Germinal center (tissue), 1 donor: ENCODE measurements at places on chromosomes 6 and 20.

- DNase-seq, result no peak
Measured at GRCh38 chr6:157304899-157305663, 18.2 kb downstream of the TMEM242 start.

GRCh38 chr6:75800133-75800532, 51.1 kb downstream of the MYO6 start:
- DNase-seq, result no peak

- DNase-seq, result no peak
Measured at GRCh38 chr20:6081236-6081635, 27.4 kb upstream of the LRRN4 start.

DNA sequence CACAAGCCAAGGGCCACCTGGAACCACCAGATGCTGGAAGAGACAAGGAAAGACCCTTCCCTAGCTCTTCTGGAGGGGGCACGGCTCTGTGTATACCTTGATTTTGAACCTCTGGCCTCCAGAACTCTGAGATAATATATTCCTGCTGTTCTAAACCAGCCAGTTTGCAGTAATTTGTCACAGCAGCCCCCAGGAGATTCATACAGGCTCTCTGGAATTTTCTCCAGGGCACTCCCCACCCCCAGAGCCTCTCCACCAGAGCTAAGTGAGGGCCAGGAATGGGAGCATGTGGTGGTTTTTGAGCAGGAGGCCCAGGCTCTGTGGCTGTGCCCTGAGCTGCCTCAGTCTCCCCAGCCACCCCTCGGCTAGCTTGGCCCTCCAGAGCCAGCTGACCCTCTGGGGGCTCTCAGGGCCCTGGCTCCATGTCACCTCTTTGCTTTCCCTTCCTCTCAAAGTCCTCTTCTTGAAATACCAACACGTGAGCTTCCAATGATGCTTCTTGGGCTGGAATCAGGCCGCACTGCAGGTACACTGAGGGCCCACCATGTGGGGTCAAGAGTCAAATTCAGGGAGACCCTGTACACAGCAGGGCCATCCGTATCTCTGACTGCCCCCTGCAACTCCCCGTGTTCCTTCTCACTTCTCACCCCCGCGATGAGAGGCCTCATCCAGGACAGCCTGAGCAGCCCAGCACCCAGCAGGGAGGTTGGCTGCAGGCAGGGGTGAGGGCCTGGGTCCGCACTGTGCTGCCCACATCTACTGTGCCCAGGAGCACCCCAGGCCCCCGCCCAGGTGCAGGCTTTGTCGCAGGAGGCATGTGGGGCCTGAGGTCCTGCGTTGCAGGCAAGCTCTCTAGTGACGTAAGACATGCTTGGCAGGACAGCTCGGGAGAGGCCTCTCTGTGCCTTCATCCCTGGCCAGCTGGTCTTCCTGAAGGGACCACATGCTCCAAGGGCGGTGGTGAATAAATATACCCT, 155.5 kb downstream of the ANKRD60 start:
- DNase-seq, result no peak

- DNase-seq, result no peak
Measured at GRCh38 chr6:17965397-17965796, 22.0 kb downstream of the KIF13A start.

DNA sequence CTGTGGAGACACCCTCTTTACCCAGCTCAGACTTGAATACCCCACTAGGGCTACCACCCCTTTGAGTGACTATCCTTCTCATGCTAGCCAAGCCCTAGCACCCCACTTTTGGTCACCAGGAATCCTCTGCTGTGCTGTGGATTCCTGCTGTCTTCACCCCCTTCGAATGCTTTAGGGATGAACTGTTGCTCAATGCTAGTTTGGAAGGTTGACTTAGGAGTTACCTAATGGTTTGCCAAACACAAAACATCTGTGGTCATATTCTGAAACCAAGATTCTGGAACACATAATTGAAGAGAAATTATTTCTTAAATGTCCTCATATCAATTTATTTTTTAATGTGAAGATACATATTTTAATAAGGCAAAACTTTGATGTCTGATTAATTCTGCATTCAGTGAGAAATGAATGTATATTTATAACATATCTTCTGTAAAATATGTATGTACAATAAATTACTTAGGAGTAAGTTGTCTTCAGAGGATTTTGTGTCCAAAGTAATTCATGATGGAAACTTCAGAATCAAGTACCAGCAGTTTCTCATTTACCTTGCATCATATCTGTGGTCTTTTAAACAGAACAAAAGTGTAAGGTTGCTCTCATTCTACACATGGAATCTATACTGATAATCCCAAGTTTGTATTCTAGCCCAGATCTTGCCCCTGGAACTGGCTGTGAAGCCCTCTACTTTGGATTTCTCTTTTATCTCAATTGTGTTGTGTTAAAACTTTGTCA, 46.9 kb downstream of the TMEM200A start:
- no peak for DNase-seq

- no peak for DNase-seq
Measured at GRCh38 chr6:63565058-63565726, 7.1 kb upstream of the LOC128125822 start.

DNA sequence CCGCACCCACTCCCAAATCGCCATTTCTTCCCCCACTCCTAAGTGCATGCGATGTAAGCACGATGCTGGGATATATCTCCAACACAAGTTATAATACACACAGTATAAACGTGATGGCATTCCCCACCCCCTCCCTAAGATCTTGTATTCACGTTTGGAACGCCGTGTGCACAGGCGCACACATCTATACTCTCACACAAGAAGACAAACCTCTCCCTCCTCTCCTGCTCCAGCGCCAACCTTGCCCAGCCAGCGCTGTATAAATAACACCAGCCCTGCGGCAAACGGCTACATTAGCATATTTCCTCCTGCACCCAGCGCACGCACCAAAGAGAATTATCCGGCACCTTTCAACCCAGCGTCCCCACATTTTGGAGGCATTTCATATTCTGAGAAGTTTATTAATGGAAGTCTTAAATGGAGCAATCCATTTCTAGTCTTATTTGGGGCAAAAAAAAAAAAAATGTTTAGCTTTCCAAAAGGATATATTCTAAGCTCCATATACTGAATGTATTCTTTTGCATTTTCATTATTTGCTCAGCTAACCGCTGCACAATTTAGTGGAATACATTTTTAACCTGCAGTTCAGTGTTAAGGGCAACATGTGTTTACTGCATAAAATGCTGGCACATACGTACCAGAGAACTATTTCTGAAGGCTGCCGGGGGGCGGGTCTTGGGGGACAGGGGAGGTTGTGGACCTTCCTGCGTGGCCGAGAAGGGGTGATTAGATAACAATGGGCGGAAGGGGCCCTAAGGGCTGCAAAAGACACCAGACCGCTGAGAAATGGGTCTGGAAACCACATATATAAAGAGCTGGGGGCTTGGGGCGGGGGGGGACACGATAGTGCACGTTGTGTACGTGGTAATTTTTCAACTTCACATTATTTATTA, 1.1 kb upstream of the SLC22A23 start:
- no peak for DNase-seq

GRCh38 chr6:131641554-131641953, 4.5 kb downstream of the ENPP3 start:
- DNase-seq, result no peak

DNA sequence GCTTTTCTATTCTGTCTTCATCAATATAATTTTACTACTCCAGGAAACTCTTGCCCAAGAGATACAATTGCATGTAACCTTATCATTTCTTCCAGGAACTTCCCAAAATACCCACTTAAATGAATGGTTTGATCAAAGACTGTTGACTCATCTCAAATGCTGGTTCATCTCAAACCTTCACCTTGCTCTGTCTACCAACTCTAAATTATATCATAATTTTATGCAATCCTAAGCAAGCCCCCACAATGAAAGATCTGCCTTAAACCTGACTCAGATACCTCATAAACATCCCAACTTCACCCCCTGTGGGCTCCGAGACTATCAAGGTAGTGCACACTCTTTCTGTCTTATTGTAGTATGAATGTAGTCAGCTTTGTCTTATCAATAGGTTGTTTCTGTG, 65.5 kb upstream of the GCM1 start:
- DNase-seq, result no peak

DNA sequence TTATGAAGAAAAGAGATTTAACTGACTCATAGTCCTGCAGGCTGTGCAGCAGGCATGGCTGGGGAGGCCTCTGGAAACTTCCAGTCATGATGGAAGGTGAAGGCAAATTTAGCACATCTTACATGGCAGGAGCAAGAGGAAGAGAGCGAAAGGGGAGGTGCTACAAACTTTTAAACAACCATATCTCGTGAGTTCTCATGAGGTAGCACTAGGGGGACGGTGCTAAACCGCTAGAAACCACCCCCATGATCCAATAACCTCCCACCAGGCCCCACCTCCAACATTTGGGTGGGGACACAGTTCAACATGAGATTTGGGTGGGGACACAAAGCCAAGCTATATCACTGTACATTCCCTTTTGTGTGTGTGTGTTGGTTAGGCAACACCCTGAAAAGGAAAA, 209.9 kb downstream of the TMEM242 start:
- no peak for DNase-seq

GRCh38 chr6:108805611-108806167, 42.5 kb upstream of the ARMC2 start:
- DNase-seq, result peak; percentile 13

GRCh38 chr6:20845592-20845991, 311.3 kb downstream of the CDKAL1 start:
- no peak for DNase-seq

DNA sequence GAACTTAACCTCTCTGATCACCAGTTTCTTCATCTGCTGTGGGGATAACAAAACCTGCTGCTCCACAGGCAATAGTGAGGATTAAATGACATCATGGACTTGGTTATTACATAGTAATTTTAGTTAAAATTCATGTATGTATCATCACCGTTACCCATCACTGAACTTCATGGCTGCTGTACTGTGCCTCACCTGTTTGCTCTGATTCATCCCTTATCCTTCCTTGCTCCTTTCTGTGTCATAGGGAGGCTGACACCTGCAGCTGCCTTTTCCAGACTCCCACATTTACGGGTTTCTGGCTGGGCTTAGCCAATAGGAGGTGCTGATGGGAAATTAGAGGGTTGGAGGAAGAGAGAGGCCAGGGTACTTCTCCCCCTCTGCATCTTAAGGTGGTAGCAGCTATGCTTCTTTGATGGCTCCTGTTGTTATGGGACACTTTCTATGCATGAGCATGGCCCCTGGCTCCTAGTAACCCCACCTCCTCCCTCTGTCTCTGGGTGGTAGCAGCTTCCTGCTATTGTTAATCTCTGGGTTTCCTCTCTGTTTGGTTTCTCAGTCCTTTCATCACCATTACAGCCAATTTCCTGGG, 332.1 kb downstream of the DHX35 start:
- no peak for DNase-seq
